ENCODE measurements at places on chromosomes 12 and 14.

DNA sequence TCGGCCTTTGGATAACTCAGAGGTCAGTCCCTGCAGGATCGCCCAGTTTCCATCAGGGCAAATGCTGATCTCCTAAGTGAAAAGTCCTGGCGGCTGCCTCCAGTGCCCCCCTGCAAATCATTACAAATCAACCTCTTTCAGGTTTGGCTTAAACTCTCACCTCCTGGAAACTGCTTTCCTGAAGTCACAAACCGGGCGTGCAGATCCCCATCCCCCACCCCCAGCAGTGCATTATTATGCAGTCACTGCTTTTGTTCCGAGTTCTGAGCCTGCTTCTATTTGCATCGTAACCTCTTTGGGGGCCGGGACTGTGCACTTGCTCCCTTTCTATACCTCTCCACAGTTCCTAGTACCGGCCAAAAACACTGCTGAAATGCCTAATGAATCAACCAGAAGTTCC lies at the start of gene USP44:
USP44 (minus strand) TSS at position 172 of the 400 bp plus-strand sequence. CDS start 17,220 bp downstream, outside the sequence.
- no peak for DNase-seq

GRCh38 chr14:86935241-86935885 lies 1057.6 kb downstream of the GALC start:
- DNase-seq: no peak

DNA sequence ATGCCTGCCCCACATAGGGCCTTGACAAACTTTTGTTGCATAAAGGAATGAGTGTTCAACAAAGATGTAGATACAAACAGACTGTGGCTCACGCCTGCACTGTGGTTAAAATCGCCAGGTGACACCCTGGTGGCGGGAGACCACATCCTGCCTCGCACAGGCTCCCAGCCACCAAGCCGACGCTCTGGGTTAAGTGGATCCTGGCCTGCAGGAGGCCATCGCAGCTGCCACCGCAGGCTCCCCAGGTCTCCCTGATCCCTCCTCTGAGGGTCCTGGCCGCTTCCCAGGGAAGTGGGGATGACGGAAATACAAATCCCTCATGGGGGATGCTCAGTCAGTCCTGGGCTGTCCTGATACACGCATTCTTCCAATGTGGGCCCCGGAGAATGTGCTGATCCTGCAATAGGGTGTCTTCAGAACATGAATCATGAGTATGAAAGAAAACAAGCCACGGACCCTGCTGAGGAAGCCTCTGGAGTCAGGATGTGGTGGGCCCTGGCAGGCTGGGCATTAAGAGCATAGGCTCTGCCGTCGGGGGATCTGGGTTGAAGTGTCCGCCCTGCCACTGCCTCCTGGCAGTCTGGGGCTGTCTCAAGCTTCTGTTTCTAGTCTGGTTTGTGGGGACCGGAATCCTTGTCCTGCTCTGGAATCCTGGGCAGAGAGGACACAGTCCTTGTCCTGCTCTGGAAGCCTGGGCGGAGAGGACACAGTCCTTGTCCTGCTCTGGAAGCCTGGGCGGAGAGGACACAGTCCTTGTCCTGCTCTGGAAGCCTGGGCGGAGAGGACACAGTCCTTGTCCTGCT lies 53.5 kb upstream of the BEGAIN start:
- no peak for DNase-seq

DNA sequence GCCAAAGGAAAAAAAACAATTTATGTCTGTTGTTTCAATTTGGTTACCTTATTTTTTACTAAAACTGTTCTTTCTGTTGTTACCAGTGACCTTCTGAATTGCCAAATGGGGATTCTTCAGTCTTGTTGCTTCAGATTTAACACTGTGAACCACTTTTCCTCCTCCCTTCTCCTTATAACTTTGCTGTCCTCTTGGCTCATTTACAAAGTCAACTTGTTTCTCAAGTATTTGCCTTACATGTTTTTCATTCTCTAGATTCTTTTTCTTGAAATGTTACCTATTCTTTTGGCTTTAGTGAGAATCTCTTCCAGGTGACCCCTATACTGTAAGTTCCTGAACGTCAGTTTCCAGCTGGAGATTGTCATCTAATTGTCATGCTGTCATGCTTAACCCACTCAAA lies 19.4 kb downstream of the FUT8 start:
- DNase-seq: no peak

GRCh38 chr12:28021704-28022103 lies 49.2 kb upstream of the PTHLH start:
- DNase-seq: no peak

GRCh38 chr12:27057543-27057942 lies 24.8 kb downstream of the C12orf71 start:
- no peak for DNase-seq

GRCh38 chr12:80648881-80649280 lies 58.6 kb upstream of the MYF6 start:
- DNase-seq: no peak

GRCh38 chr14:23694949-23695663 lies 58.9 kb downstream of the DHRS2 start:
- DNase-seq: no peak

DNA sequence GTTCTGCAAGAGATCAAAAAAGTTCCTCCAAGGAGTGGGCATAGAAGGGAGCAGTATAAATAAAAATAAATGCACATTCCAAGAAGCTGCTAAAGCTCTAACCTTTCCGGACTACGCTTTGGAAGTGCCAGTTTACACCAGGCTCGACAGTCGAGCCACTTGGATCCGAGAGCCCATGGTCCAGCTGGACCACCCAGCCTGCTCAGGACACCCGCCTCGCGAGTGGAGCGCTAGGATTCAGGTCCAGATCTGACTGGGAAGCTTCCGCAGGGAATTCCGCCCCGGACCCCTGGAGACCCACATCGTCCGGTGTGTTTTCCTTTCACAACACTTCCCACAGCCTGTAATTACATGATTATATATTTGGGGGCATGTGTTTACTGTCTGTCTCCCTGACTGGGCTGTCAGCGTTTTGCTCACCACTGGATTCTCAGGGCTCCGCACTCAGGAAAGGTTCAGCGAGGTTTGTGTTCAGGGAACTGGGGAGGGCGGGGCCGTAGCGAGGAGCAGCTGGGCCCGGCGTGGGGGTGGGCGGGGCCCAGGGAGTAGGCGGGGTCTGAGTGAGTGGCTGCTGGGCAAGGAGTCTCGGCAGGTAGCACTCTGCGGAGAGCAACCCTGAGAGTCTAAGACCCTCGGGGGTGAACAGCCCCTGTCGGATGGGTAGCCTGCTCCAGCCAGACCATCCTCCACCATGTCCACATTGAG lies 52.3 kb upstream of the TMEM263 start:
- DNase-seq: peak; percentile 38

- no peak for DNase-seq
Observed at GRCh38 chr12:58386136-58386535, 444.8 kb downstream of the ATP23 start.

- no peak for DNase-seq
Observed at GRCh38 chr12:9256758-9257405, 48.7 kb upstream of the PZP start.

DNA sequence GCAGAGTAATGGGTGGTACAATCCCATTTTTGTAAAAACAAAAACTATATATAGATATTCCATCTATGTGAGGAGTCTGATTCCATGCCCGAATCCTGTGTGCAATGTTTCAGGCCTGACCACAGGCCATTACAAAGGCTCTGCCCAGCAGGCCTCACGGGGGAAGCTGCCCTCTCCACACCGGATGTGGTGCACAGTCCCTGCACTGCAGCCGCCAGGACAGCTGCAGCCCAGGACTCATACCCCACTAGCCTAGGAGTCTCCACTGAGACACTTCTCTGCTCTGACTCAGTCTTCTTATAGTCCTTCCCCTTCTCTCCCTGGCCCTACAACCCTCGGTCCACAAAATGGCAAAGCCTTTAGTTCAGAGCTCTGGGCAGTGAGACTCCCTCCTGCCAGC lies 190.4 kb downstream of the PPM1H start:
- DNase-seq: no peak

DNA sequence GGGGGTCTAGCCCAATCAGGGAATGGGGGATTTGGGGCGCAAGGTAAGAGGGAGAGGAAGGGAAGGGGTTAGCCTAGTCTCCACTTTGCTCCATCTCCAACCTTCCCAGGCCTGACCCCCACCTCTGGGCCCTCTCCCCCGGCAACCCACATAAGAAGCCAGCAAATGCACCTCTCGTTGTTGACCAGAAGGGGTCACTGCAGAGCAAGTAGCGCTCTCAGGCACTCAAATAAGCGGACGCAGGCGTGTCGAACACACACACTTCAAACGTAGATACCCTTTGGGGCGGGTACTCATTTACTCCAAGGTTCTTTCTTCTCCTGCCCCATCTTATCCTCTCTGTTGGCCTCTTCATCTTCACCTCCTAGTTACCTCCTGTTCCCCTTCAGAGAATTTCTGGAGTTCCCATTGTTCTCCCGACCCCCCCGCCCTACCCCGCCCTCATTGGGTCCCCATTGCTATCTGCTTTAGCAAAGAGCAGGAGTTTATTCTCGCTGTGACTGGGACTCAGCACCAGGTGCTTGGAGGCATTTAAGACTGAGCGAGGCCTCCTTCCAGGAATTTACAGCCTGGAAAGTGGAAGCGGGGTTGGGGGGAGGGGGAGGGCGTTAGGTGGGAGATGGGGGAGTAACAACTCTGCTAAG lies 1.5 kb upstream of the SRRM4 start:
- DNase-seq: no peak

DNA sequence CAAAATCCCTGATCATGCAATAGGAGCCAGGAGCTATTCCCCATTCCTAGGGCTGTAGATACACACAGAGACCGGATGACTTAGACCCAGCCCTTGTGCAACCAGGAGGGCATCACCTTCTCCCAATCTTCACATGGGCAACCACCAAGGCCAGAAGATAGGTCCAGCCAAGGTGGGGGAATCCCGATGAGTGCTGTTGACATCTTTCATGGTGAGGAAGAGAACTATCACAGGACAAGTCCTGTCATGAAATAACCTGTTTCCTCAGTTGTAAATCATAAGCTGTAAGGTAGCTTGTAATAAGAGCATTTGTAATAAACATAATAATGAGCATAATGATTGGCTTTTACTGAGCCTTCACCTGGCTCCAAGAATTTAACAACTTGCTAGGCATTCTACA lies 89.5 kb downstream of the GCH1 start:
- no peak for DNase-seq

GRCh38 chr14:105223770-105224544 lies 24.4 kb upstream of the BTBD6 start:
- no peak for DNase-seq

DNA sequence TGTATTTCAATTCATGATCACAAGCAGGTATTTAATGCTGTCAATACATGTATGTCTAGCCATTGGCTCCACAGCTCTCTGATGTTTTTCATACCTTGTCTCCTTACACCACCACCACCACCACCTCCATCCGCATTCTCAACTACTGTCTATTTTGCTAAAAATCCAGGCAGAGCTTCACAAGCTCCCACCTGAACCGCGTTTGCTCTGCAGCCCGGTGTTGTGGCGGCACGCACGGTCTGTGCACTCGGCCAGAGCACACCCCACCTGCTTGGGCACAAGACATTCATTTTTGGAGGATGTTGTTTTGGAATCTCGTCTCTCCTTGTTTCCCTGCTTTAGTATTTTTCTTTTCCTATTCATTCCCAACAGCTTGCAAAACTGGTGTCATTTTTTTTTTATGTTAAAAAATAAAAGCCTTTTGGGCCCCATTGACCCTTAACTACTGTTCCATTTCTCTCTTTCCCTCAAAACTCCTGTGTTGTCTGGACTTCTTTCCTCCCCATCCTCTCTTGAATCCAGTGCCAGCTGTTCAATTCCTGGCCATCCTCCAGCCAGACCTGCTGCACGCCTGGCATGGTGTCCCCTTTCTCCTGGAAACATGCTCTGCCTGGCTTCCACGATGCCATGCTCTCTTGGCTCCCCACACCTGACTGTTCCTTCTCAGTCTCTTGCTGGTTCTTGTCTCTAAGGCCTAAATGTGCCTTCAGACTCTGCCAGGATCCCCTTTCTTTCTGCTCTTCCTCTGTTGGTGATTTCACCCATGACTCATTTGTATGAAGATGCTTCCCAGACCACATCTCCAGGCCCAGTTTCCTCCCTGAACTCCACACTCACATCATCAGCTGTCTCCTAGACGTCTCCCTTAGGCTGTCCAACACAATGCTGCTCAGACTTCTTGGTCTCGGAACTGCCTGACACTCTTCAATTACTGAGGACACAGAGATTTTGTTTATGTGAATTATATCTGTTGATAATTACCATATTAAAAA lies 37.9 kb downstream of the PIWIL1 start:
- no peak for DNase-seq

GRCh38 chr12:5623411-5623810 lies 191.5 kb downstream of the NTF3 start:
- no peak for DNase-seq

DNA sequence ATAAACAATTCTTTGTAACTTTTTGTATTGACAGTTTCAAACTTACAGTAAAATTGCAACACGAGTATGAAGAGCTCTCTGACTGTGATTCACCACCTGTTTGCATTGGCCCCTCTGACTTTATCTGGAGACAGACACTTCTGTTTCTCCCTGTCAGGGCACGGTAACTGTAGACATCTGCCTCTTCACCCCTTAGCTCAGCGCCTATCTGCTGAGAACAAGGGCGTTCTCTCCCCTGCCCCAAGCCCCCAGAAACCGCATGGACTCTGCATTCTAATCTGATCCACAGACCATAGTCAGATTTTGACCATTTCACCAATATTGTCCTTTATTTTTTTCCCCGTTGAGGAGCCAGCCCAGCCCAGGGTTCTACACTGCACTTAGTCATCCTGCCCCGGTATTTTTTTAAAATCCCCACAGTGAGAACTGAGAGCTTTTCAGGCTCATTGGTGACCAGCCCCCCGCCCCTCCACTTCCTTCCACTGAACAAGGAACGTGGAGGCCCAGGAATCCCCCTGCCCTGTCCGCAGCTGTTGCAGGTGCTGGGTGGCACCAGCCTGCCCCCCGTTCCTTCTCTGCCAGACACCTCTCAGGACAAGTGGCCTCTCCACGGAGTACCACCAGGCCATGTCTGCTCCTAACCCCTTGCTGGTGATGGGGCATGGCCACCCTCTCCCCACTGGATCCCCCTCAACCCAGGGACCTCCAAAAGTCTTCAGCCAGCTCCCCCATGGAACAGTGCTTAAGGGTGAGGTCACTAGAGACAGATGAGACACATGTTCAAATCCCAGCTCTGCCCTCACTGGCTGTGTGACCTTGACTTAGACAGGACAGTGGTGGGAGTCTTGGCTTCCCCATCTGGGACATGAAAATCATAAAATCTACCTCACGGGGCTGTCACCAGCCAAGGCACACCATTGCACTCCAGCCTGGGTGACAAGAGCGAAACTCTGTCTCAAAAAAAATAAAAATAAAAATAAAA lies 11.2 kb downstream of the RHOF start:
- DNase-seq: no peak

GRCh38 chr12:132597333-132598316 lies 12.8 kb downstream of the LRCOL1 start:
- peak; percentile 47 for DNase-seq

All from caudate nucleus (tissue), 63 donors.